Activated T-helper 1 cell treated with Interleukin-2 at 50 U/mL for 16 hours (primary cell): ENCODE measurements at places on chromosomes 13 and 19.

DNA sequence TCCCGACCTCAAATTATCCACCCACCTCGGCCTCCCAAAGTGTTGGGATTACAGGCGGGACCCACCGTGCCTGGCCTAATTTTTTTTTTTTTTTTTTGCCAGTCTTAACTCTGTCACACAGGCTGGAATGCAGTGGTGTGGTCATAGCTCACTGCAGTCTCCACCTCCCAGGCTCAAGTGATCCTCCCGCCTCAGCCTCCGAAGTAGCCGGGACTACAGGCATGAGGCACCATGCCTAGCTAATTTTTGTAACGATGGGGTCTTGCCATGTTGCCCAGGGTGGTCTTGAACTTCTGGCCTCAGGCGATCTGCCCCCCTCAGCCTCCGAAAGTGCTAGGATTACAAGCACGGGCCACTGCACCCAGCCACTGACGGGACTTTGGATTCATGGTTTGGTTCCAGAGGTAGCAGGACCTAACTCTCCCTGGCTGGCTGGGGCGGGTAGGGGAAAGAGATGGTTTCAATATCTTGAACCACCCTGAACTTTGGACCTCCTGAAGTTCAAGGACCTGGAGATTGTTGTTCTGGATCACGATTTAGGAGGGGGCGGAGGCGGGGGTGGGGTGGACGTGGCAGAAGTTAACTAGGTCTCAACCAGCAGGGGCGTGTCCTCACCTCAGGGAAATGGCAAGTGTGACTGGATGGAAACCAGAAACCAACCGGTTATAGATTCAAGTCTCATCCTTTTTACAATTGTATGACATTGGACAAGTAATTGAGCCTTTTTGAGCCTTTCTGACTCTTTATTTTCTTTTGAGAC lies 40.8 kb downstream of the IER2 start:
- DNase-seq = no peak

- DNase-seq = no peak
These were observed 32.2 kb upstream of the TNFAIP8L1 start for GRCh38 chr19:4606921-4607678.

DNA sequence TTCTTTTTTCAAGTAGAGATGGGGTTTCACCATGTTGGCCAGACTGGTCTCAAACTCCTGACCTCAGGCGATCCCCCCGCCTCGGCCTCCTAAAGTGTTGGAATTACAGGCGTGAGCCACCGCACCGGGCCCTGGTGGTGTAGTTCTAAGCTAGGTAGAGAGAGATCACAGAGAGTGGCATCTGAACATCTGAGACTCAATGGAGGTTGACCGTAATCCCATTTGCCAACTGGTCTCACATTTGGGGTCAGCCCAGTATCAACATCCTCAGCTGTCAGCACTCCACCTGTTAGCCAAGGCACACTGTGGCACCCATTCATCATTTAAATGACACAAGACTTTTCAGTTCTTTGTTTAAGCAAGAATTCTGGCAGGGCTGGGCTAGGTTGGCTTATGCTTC lies 8.1 kb downstream of the SELENOW start:
- no peak for DNase-seq

DNA sequence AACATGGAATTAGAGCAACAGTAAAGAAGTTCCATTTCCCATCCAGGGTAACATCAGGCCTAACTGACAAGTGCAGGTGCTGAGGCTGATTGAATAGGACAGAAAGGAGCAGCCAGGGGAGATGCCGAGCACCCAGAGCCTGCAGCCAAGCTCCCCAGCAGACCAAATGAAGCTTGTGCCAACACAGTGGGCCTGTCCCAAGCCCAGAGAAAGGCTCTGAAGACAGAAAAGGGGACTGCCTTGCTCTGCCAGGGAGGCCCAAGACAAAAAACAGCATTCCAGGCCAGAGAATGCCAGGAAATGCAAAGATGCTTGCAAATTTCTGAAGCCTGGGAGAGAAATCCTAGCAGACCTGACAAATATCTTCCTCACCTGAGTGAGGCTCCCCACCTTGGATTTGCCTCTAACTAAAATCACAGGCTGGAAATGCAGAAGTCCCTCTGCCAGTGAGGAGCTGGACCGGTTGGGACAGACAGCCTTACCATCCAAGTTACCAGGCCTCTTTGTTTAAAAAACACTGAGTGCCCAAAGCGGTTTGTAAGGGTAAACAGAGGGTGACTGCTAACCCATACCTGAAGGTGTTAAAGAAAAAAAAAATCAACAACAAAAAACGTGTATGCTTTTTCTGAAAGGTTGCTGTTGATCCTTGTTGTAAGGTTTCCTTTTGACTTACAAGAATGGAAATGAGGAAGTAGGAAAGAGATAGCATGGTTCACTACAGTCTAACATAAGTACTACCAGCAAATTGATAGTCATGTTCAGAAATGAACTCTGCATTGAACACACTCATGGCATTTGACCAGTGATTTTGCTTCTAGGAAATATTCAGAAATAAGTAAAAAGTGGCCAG lies 11.8 kb upstream of the HMGB1 start:
- no peak for DNase-seq

DNA sequence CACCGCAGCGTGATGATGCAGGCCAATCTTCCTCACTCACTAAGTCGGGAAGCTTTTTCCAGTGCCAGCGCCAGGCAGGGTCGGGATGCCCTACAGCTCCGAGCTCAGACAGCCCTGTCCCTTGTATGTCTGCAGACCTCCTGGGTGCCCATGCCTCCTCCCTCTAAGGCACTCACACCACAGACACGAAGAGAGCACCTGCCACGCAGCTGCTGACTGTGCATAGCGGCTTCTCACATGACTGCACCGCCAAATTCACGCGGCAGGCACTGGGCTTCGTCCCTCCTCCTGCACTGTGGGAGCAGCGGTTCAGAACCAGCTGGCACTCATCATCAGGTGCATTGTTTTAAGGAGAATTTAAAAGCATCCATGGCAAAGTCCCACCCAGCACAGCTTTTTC lies 88.1 kb downstream of the SLC7A1 start:
- no peak for DNase-seq

GRCh38 chr19:32977280-32977679 lies 5.2 kb downstream of the FAAP24 start:
- DNase-seq = no peak

DNA sequence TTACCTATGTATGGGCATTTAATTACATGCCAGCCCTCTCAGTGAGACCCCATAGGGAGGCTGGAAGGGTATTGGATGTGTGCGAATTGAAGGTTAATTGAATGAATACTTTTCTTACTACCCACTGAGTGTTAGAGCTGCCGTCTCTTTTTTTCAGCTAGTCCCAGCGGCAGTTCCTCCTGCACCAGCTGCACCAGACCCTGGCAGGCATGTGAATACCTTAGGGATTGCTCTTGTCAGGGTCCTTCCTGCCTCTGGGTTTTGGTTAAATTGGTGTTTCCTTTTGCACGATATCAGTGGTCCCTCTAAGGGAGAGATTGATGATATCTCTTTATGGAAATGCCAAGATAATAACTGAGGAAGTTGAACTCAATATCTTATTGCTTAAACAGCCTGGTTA lies 9.8 kb upstream of the CXCL17 start:
- no peak for DNase-seq

DNA sequence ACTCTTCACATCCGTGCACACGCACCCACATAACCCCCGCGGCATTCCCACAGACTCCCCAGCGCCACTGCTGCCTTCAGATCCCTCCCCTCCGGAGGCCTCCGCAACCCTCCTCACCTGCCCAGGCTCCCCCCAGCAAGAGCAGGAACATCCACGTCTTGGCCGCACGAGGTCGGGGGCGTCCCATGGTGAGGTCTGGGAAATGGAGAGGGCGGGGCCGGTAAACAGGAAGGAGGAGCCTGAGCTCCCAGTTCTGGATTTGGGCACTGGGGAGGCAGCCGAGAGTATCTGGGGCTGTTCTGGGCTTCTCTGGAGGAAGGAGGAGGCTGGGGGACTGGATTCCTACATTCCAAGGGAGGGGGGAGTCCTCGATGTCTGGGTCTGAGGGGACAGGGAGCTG lies 423 bp downstream of the KLK8 start:
- DNase-seq = no peak
